ENCODE measurements at places on chromosomes 16 and 17.

- peaks cover 22% of the 10 kb centered on the region for H3K4me1 ChIP-seq
- H3K27ac ChIP-seq: peak within 1 kb of the TSS; percentile 93
- DNase-seq: peak; percentile 93
- peak within 1 kb of the TSS; percentile 96 for H3K4me3 ChIP-seq
- no peaks in the 10 kb centered on the region for H3K36me3 ChIP-seq
- H3K27me3 ChIP-seq: no peaks in the 10 kb centered on the region
Observed at GRCh38 chr17:57084802-57085447, at the start of gene AKAP1. AKAP1 (plus strand) TSS chr17:57085246; CDS start chr17:57105465, 20,219 bp downstream.

DNA sequence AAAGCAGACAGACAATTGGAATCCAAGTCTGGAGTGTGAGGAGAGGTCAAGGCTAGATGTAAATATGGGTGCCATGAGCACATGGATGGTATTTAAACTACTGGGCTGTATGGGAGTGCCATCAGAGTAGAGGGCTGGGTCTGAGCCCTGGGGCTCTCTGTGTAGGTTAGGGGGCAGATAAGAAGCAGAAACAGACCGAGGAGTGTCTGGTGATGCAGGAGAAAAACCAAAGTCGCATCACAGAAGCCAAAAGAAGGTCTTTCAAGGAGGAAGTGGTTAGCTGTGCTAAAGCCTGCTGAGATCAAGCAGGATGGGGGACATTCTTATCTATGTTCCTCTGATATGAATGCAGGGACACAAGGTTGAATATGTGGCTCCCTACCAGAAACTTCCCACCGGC is 1.9 kb downstream of the TSEN54 start:
- no peaks in the 10 kb centered on the region for H3K27me3 ChIP-seq
- no peak for DNase-seq
- peaks cover 7% of the 10 kb centered on the region for H3K36me3 ChIP-seq

DNA sequence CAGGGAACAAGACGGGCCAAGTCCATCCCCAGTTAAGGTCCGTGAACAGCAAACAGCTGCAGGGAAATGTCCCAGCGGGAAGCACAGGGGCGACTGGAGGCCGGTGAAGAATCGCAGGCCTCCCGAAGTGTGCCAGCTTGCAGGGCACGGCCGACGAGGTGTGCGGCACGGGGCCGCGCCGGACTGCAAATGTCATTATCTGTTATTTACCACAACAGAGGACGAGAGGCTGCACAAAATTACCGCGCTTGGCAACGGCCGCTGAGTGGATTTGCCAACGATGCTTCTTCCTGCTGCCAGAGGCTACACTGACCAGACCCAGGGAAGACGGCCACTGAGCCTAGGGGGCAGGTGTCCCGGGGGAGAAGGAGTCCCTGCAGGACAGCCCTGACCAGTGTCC is 53.1 kb downstream of the RPH3AL start:
- H3K4me3 ChIP-seq: no peak overlapping the region
- H3K36me3 ChIP-seq: no peaks in the 10 kb centered on the region
- H3K27me3 ChIP-seq: no peaks in the 10 kb centered on the region
- no peak overlapping the region for H3K27ac ChIP-seq
- no peak for DNase-seq

GRCh38 chr16:9837481-9837880 is 344.7 kb downstream of the GRIN2A start:
- H3K27ac ChIP-seq: no peak overlapping the region
- no peaks in the 10 kb centered on the region for H3K4me1 ChIP-seq

DNA sequence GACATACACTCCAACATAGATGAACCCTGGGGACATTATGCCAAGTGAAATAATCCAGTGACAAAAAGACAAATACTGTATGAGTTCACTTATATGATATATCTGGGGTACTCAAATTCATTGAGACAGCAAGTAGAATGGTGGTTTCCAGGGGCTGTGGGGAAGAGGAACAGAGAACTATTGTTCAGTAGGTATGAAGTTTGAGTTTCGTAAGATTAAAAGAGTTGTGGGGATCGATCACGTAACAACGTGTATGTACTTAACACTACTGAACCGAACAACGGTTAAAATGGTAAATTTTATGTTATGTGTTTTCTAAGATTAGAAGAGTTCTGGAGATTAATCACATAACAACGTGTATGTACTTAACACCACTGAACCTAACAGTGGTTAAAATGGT is 100.8 kb downstream of the HS3ST3A1 start:
- no peaks in the 10 kb centered on the region for H3K27me3 ChIP-seq
- no peaks in the 10 kb centered on the region for H3K4me1 ChIP-seq
- no peaks in the 10 kb centered on the region for H3K36me3 ChIP-seq
- no peak overlapping the region for H3K4me3 ChIP-seq
- DNase-seq: no peak

GRCh38 chr16:64181271-64181925 is 940.5 kb downstream of the CDH11 start:
- no peaks in the 10 kb centered on the region for H3K27me3 ChIP-seq
- no peaks in the 10 kb centered on the region for H3K36me3 ChIP-seq
- H3K4me3 ChIP-seq: no peak overlapping the region
- no peak overlapping the region for H3K27ac ChIP-seq
- DNase-seq: no peak
- no peaks in the 10 kb centered on the region for H3K4me1 ChIP-seq

DNA sequence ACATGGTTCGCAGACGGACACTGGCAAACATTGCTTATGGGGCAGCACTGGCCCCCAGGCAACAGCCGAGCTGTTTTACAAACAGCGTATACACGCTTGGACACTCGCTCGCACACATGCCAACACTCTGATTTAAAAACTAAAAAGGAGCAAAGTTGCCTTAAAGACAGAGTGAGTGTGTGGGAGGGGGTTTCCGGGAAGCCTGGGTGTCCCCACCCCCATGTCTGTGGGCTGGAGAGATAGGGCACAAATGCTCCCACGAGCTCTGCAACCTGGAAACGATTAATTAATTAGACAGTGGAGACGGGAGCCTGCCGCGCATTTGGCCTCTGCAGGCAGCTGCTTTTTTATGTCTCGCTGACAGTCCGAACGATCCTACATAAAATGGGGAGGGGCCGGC is 107.9 kb upstream of the ZNF469 start:
- no peak overlapping the region for H3K27ac ChIP-seq
- H3K27me3 ChIP-seq: no peaks in the 10 kb centered on the region
- H3K4me3 ChIP-seq: no peak overlapping the region
- no peaks in the 10 kb centered on the region for H3K36me3 ChIP-seq
- no peaks in the 10 kb centered on the region for H3K4me1 ChIP-seq

DNA sequence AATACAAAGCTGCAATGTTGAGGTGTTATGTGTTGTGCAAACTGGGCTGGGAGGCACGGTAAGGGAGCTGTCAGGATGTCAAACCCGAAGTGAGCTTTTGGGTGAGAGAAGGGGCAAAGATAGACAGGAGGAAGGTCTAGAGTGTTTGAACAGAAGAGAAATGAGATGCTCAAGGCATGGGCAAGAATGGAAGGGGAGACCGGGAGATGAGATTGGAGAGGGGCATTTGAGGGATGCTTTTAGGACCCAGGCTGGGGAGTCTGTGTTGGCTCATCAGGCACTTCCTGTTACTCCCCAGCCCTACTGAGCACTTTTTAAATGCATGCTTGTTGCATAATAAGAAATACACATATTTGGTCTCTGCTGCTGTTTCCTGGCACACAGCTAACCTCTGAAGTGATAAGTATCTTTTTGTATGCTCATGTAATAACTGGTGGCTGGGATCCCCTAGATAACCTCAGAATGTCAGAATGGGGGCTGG is 13.7 kb downstream of the UNC45B start:
- H3K4me1 ChIP-seq: peaks cover 31% of the 10 kb centered on the region
- DNase-seq: peak; percentile 53
- peak overlapping the region; percentile 72 for H3K27ac ChIP-seq
- H3K36me3 ChIP-seq: no peaks in the 10 kb centered on the region
- H3K4me3 ChIP-seq: peak overlapping the region; percentile 51
- H3K27me3 ChIP-seq: no peaks in the 10 kb centered on the region

- no peaks in the 10 kb centered on the region for H3K27me3 ChIP-seq
- no peak overlapping the region for H3K27ac ChIP-seq
- peaks cover 19% of the 10 kb centered on the region for H3K36me3 ChIP-seq
- H3K4me1 ChIP-seq: no peaks in the 10 kb centered on the region
- no peak overlapping the region for H3K4me3 ChIP-seq
Observed at GRCh38 chr16:88836791-88837190, 20.0 kb downstream of the GALNS start.

- H3K36me3 ChIP-seq: peaks cover 40% of the 10 kb centered on the region
- no peaks in the 10 kb centered on the region for H3K27me3 ChIP-seq
- peak overlapping the region; percentile 47 for H3K27ac ChIP-seq
- H3K4me1 ChIP-seq: peaks cover 83% of the 10 kb centered on the region
Observed at GRCh38 chr17:59356543-59357218, 25.2 kb downstream of the YPEL2 start.

GRCh38 chr17:58329810-58330537 is 1.4 kb upstream of the TSPOAP1 start:
- DNase-seq: no peak
- peaks cover 80% of the 10 kb centered on the region for H3K4me1 ChIP-seq
- no peaks in the 10 kb centered on the region for H3K27me3 ChIP-seq
- H3K4me3 ChIP-seq: peak overlapping the region; percentile 99

DNA sequence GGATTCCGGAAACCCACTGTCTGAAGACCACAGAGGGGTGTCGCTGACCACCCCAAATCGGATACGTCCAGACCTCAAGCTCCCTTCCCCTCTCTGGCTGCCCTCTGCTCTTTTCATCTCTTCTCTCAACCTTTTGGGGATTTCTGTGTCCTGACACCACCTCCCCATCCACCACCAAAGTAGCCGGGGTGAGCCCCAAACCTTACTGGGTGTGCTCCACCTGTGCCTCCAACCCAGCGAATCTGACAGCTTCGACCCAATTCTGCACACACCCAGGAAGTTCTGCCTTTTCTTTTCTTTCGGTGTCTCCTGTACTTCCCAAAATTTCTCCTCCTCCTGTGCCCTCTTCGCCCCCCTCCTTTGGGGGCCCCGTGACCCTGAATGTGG is 534 bp downstream of the KCTD11 start:
- H3K27me3 ChIP-seq: no peaks in the 10 kb centered on the region
- DNase-seq: no peak
- H3K36me3 ChIP-seq: peaks cover 11% of the 10 kb centered on the region
- H3K4me1 ChIP-seq: peaks cover 35% of the 10 kb centered on the region

- H3K36me3 ChIP-seq: no peaks in the 10 kb centered on the region
- no peak overlapping the region for H3K4me3 ChIP-seq
- DNase-seq: no peak
- H3K27ac ChIP-seq: no peak overlapping the region
- peaks cover 17% of the 10 kb centered on the region for H3K27me3 ChIP-seq
- no peaks in the 10 kb centered on the region for H3K4me1 ChIP-seq
Observed at GRCh38 chr17:34626121-34626681, 46.8 kb downstream of the TMEM132E start.

- H3K27ac ChIP-seq: no peak overlapping the region
- DNase-seq: no peak
- H3K27me3 ChIP-seq: no peaks in the 10 kb centered on the region
- H3K4me3 ChIP-seq: no peak overlapping the region
- H3K4me1 ChIP-seq: peaks cover 14% of the 10 kb centered on the region
Observed at GRCh38 chr16:80563066-80563465, 22.3 kb downstream of the DYNLRB2 start.

- H3K4me1 ChIP-seq: peaks cover 3% of the 10 kb centered on the region
- no peak overlapping the region for H3K4me3 ChIP-seq
- H3K36me3 ChIP-seq: peaks cover 23% of the 10 kb centered on the region
- no peak for DNase-seq
Observed at GRCh38 chr16:67922221-67922620, 9.4 kb downstream of the CTRL start.

DNA sequence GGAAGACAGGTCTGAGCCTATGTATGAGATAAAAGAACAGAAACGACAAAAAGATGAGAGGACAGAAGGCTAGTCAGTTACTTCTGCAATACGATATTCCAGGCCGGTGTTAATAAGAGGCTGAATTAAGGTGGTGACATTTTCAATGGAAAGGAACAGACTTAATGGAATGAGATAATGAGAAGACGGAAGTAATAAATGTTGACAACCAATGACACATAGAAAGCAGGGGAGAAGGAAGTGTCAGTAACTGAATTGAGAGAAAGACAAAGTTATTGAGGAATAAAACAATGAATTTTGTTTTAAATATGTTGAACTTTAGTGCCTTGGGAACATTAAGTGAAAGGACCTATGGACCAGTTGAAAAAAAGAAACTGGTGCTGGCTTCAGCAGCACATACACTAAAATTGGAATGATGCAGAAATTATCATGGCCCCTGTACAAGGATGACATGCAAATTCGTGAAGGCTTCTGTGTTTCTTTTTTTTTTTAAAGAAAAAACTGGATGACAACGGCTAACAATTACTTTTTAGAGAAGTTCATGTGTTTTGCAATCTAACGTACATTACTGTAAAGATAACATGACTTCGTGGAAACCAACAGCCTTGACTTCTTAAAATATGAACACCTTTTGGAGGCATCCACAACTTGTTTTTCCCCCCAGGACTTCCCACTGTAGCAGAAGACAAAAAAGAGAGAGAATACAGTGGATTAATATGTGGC is 18.5 kb upstream of the CPD start:
- H3K4me3 ChIP-seq: no peak overlapping the region
- DNase-seq: no peak
- H3K27me3 ChIP-seq: no peaks in the 10 kb centered on the region
- H3K4me1 ChIP-seq: peaks cover 15% of the 10 kb centered on the region

GRCh38 chr16:82641336-82641984 is 14.7 kb downstream of the CDH13 start:
- no peaks in the 10 kb centered on the region for H3K27me3 ChIP-seq
- H3K4me3 ChIP-seq: no peak overlapping the region
- H3K36me3 ChIP-seq: no peaks in the 10 kb centered on the region
- no peak overlapping the region for H3K27ac ChIP-seq
- no peaks in the 10 kb centered on the region for H3K4me1 ChIP-seq
- peak; percentile 26 for DNase-seq

DNA sequence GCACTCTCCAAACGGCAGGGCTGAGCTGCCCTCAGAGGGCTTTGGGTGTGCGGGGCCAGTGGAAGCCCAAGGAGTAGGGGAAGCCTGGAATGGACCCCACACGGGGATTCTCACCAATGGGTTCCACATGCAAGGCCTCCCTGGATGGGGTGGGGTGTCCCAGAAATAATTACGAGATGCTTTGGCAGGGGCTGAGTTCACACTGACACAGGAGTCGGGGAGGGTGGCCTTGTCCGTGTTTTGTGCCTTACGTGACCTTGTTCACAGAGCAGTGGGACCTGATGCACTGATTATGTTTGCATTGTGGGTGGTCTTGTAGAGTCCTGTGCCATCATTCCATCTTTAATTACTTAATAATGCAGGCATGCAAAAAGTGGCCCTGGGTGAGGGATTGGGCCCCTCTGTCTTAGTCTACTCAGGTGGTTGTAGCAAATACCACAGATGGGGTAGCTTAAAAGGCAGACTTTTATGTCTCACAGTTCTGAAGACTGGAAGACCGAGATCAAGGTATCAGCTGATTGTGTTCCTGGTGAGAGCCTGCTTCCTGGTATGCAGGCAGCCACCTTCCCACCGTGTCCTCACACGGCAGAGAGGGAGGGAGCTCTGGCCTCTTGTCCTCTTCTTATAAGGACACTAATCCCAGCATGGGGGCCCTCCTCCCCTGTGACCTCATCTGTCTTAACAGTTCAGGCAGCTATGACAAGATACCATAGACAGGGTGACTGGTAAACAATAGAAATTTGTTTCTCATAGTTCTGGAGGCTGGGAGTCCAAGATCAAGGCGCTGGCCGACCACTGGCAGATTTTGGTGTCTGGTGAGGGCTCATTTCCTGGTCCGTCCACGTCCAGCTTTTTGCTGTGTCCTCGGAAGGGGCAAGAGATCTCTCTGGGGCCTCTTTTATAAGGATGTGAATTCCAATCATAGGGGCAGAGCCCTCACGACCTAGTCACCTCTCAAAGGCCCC is 239.4 kb downstream of the IRF8 start:
- DNase-seq: no peak
- no peaks in the 10 kb centered on the region for H3K36me3 ChIP-seq
- no peak overlapping the region for H3K4me3 ChIP-seq
